ENCODE measurements at places on chromosomes 13 and 19. TPM values are rescaled to one million over a fixed set of nuclear protein-coding genes. Genes with fewer than 3 reads are reported as not detected.

DNA sequence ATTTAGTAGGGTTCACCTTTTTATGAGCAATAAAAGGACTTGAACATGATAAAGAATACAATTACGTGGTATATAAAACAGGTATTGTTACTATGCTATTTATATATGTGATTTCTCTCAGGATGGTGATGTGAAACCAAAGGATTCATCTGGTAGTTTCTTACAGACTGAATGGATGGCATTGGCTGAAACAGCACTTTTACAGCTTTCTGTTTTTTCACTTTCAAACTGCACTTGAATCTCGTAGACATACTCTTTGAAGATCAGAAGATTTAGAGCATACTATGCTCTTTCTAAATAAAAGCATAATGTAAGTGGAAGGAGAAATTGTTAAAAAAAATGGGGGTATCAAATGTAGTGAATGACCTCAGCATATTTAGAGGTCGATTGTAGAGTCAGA, 354.8 kb downstream of the HS6ST3 start:
- no peak for DNase-seq

GRCh38 chr19:4224470-4224869, 4.9 kb upstream of the EBI3 start:
- DNase-seq, result no peak

Gene PTGER1
- polyA plus RNA-seq, result 10.2 TPM

Gene FPR1
- polyA plus RNA-seq, result 3.0 TPM

Gene SEMA6B
- 3.1 TPM for polyA plus RNA-seq

Gene RAB20
- polyA plus RNA-seq, result 8.3 TPM

Measured in left renal cortex interstitium (tissue), 4 donors.